AG09319 (cell line): ENCODE measurements at places on chromosomes 7 and 10.

DNA sequence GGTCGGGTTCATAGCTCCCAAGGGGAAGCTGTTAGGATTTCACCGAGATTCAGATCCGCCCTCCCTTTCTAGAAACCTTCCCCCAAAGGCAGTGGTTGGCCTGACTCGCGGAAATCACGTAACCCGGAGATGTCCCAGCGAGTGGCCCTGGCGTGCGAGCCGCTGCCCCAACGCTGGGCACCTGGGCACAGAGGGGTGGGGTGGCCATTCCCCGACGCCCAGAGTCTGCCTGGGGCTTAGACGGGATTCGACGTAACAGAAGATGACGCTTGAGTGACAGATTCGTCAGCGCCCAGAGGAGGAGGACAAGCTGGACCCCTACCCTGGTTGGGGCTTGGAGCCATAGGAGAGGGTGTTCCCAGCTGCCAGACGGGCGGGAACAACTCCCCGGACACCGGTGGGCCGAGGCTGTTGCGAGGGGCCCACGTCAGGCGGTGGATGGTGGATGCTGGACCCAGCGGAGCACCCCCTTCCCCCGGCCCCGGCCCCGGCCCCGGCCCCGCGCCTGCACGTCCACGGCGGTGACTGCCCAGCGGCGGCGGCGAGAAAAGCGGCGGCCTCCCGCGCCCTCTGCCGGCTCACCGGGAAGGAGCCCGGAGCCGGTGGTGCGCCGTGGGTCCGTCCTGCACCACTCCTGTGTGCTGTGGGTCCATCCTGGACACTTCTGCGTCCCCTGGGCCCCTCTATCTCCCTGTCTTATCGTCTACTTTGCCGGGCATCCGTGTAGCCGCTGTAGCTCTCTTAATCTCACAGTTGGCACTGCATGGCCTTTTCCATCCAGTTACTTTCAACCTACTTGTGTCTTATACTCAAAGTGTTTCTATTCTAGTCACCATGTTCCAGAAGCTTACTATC, 35.4 kb upstream of the KNDC1 start:
- DNase-seq = no peak

GRCh38 chr10:132311338-132311939, 3.7 kb upstream of the STK32C start:
- DNase-seq = no peak

- DNase-seq = no peak
Observed at GRCh38 chr10:88281592-88282347, 301.3 kb downstream of the RNLS start.

DNA sequence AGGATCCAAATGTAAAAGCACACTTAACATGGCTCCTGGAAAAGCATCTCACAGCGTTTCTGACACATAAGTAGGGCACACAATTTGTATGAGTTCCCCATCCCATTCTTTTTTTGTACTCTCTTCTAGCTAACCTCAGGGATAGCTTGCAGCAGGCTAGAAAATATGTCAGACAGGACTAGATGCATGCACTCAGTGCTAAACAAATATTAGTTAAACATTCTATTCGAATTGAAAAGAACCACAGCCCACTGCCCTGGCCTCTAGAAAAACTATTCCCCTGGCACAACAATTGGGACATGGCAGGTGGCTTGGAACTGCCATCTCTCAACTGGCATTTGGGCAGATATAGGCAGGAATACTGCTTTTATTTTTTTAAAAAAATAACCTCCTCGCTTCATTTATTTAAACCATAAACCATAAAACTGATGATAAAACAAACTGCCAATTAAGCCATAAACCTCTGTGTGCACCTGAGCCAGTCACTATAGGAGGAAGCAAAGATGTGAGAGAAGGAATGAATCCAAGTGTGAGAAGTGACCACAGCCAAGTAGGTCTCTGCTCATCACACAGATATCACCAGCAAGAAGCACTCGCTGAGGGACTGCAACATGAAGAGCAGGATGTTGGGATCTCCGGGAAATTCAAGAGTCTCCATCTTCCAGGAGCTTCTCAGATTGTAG, 394.1 kb downstream of the NEBL start:
- no peak for DNase-seq

GRCh38 chr10:36383349-36383748, 741.3 kb upstream of the FZD8 start:
- no peak for DNase-seq

GRCh38 chr7:138173548-138173947, 97.3 kb downstream of the AKR1D1 start:
- DNase-seq = no peak

DNA sequence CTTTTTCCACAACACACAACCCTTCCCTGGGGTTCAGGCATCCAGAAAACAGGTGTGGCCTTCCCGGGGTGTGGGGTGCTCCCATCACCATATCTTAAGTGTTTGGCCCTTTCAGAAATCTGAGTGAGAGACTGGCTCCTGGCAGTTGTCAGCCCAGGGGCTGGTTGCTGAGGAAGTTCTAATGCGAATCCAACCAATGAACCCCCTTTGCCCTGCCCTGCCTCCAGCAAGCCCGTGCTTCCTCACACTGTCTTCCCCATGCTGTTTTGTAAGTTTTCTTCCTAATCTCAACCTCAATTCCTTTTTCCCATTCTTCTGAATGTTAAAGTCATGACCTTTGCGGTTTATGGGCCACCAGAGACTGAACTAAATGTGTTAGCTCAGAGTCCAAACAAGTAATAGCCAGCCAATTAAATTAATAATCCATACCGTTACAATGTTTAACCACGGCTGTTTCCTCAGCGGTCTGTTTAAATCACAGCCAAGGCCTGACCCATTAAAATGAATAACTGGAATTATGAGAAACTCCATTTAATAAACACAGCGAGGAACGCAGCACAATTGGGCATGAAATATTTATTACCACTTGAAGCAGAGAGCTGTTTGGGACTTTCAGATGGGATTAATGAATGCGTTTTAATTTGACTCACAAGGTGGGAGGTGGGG, 90.9 kb upstream of the TCF7L2 start:
- no peak for DNase-seq

DNA sequence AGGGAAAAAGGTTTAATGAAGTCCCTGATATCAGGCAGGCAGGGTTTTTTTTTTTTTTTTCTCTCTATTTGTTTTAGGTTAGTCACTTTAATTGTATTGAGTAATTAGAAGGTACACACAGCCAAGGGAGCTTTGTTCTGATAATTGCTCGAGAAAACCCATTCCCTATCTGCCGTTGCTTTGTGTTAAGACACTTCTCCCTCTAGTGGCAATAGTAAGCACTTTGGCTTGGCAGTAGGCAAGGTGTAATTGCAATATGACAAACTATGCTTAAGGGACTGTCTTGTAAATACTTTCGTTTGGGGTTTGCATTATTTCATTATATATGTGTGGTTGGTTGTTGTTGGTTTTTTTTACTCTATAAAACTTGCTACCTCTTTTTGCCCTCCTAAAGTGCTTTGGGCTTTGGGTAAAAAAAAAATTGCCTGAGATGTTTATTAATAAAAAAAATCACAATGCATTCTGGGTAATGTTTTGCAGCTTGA, 113.4 kb downstream of the BTRC start:
- DNase-seq = peak; percentile 46

GRCh38 chr10:83536426-83536825, 602.9 kb upstream of the GHITM start:
- no peak for DNase-seq

DNA sequence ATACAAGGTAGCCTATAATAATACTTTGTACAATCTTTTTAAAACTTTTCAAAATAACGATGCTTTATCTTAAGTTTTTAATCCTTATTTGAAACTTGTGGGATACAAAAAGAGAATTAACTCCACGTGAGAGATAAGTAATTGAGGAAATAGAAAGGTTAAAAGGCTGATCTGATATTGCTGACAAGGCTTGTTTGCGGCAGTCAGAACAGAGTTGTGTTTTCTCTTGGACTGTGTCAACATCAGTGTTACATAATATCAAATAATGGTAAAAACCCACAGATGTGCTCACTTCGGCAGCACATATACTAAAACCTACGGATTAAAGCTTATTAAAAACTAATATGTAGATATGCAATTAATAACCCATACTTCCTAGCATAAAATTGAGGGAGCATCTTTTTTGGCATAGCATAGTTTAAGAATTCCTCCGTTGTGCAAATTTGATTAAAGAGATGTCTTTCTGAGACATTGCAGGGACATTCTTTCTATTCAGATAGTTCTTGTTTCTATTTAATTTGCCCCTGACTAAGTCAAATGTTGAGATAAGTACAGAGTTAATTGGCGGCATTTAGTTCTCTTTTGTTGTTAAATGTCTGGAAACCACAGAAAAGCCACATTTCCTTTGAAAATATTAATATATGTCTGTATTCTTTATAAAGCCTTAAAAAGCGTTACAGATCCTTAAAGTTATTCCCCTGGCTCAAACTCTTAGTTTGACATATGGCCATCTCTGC, 63.3 kb downstream of the FAM185A start:
- DNase-seq = no peak

DNA sequence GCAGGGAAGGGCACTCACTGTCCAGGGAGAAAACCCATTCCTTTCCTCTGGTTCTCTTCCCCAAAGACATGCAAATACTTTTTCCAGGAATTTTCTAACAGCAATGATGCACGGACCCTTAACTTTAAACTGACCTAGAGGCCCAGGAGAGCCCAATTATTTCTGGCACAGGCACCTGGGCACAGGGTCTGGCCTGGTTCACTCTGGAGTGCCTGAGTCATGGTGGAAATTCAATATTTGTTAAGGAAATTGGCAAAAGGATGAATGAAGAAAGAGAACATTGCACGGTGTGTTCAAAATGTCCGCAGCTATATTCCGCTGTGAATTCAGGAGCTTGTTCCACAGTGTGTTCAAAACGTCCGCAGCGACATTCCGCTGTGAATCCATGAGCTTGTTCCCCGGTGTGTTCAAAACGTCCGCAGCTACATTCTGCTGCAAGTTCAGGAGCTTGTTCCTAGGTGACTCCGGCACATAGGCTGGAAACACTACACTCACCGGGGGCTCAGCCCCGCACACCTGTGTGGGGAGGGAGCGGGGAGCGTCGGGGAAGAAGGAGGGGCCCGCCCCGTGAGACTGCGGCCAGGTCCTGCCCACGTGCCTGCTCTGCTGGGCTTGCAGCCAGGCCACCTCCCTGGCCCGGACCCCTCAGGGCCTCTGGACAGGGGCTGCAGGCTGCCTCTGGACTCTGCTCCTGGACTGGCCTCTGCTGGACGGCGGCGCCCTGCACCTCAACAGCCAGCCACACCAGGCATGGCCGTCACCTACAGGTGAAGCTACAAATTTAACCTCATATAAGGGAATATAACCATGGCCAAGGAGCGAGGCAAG, 72.0 kb upstream of the FAM20C start:
- DNase-seq = no peak

- DNase-seq = no peak
Observed at GRCh38 chr7:44572771-44573170, 937 bp downstream of the DDX56 start.

DNA sequence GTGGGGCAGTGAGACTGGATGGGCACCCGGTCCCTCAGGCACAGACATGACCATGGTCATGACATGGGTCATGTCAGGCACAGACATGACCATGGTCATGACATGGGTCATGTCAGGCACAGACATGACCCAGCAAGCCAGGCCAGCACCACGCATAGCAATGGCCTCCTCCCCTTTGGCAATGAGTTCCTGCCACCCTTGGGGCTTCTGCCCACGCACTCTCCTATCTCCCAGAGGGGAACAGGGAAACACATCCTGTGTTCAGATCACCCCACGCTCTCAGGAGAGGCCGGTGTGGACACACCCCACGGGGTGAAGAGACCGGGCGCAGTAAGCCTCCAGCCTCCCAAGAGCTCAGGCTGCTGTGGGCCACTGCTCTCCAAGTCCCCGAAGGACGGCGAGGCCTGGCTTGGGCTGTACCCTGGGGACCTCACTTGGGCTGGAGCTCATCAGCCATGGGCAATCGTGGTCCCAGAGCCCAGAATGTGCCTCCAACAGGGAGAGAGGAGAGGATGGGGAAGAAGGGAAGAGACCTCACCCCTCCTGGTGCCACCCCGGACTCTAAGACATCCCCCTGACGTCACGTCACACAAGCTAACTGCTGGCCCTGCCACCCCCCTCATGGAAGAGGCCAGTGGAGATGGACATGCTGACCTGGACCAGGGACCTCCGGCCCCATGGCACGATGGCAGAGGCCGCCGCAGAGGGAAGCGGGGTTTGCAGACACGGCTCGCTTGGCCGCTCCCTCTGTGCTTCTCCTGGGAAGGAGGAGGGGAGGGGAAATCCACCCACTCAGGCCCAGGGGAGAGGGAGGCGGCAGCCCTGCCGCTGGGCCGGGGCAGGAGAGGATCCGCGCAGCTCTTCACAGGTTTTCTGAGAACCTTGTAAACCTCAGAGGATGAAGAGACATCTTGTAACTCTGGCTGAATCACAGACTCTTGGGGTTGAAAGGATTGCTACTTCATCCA, 269.6 kb downstream of the ELFN1 start:
- DNase-seq = no peak

DNA sequence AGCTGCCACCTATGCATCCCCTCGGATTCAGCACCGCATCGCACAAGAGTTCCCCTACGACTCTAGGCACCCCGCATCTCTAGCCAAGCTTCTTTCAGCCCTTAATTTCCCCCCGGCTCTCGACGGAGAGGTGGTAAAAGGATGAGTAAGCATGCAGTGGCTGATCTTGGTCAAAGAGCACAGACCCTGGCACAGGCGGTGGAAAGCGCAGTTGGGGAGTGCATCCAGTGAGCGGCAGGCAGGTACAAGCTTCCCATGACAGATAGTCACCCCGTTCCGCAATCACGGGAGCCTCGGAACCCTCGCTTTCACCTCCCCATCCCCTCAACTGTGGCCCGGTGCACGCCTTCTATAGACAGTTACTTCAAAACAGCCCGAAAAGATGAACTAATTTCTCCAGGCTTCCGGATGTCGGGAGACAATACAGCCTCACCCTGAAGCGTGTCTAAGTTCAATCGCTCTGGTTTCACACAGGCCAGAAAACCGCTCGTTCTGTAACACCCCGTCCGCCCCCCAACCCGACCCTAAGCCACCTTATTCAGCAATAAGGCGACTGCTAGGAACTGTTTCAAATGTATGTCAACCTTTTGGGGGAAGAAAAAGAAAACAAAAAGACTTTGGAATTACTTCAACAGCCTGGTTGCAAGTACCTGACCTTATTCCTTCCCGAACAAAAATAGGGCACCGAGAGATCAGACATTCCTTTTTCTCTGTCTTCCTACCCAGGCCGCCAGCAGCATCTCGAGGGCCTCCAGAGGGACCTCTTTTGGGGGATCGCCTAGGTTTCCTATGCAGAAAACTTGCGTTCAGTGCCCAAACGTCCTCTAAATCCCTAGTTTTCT, 1.4 kb downstream of the RHEB start:
- DNase-seq = no peak

DNA sequence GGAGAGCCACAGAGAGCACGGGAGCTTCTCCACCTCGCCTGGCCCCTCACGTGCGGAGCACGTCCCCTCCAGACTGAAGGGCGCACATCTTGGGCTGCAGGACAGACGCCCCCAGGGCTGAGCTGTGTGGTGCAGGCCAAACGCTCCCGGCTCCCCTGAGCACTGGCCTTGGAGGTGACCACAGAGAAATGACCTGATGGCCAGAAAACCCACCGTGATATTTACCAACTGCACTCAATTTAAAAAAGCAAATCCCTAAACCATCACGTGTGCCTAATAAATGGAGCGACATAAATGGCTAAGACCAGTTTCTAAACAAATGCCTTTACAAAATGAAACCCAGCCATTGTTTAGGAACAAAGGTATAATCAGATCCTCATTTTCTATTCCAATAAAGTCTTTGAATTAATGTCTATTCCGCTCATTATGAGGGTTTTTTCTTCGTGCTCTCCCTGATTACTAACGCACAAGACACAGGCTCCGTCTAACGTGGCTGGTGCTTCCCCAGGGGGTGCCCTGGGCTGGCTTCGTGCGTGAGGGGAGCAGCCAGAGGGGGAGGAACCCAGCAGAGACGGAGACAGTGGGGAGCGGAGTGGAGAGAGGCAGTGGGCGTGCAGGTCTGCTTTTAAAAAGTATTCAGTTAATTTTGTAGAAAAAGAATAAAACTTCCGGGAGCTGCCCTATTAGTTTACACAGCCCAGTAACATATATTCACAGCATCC, 190.3 kb downstream of the DNAJB6 start:
- no peak for DNase-seq
